AG10803 (cell line): ENCODE measurements at places on chromosomes 1 and 21.

GRCh38 chr1:113891631-113892220 lies 4.3 kb upstream of the BCL2L15 start:
- DNase-seq: no peak

- DNase-seq: no peak
These were observed 318.4 kb downstream of the FAM72C start for GRCh38 chr1:143653429-143653802.

- DNase-seq: no peak
These were observed 312.7 kb upstream of the USP24 start for GRCh38 chr1:55527831-55528230.

GRCh38 chr21:24118738-24119459 lies 1488.4 kb downstream of the MRPL39 start:
- no peak for DNase-seq

DNA sequence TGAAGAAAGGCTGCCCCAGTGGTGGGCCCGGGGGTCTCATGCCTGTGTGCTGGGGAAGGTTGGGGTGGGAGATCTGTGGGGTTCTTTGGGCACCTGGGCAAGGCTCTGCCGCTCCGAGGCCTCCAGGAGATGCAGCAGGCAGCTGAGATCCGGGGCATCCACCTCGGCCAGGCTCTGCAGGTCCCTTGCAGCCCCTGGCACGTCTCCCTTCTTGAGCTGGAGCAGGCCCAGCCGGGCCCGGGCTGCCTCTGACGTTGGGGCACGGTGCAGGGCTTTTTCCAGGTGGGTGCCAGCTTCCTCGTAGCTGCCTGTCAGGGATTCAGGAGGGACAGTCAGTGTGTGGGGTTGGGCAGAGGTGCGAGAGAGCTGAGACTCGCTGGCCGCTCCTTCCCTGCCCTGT lies 11.4 kb upstream of the MMEL1 start:
- DNase-seq: no peak

DNA sequence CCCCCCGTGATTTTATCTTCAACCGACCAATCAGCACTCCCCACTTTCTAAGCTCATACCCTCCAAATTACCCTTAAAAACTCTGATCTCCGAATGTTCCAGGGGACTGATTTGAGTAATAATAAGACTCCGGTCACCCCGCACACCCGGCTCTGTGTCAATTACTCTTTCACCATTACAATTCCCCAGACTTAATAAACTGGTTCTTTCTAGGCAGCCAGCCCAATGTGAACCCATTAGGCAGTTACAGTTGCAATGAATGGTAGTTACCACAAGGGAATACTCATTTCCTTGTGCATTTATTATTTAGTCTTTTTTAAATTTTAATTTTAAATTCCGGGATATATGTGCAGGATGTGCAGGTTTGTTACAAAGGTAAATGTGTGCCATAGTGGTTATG lies 177.9 kb downstream of the HFM1 start:
- DNase-seq: no peak

GRCh38 chr1:205012391-205013140 lies 30.4 kb upstream of the CNTN2 start:
- peak; percentile 12 for DNase-seq

DNA sequence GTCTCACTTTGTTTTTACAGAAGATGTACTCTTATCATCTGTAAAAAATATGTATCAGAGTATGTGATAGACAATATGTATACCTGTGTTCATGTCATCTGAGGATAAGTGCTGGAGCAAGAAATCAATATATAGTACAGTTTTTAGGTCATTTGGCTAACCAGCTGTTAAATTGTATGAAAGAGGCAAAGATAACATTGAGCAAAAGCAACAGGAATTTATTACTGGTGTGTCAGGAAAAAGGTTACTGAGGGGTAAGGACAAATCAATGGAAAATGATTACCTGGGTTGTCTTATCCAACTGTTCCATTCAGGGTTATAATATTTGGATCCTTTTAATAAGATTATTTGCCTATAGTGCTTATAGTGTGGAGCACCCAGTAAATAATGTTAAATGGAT lies 4.9 kb downstream of the HIPK1 start:
- DNase-seq: no peak

GRCh38 chr1:47906009-47906432 lies 91.2 kb downstream of the TRABD2B start:
- no peak for DNase-seq

DNA sequence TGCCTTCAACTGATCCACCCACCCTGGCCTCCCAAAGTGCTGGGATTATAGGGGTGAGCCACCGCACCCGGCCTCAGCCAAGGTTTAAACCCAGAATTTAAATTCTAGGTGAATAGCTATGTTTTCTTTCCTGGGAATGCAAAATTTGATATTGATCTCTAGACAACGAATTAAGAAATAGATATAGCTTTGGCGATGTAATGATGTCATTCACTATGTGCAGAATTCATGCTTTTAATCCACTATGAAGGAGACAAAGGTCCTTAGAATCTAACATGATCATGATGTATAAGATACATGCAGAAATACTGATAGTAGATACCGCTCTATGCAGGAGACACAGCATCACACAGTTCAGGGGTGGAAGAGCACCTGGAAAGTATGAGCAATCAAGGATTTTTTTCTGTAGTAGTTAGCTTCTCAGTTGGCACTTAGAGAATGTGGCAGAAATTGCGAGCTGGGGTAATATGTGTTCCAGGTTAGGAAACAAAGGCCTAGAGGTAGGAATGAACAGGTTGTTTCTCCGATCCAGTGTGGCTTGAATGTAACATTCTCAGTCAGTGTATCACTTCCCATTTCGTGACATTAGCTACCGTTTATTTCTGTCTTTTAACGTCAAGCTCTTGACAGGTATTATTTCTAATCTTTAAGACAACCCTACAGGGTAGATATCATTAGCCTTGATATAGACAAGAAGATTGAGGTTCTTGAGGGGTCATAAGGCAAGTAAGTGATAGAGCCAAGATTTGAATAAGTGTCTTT lies 3.0 kb upstream of the CEP350 start:
- no peak for DNase-seq

DNA sequence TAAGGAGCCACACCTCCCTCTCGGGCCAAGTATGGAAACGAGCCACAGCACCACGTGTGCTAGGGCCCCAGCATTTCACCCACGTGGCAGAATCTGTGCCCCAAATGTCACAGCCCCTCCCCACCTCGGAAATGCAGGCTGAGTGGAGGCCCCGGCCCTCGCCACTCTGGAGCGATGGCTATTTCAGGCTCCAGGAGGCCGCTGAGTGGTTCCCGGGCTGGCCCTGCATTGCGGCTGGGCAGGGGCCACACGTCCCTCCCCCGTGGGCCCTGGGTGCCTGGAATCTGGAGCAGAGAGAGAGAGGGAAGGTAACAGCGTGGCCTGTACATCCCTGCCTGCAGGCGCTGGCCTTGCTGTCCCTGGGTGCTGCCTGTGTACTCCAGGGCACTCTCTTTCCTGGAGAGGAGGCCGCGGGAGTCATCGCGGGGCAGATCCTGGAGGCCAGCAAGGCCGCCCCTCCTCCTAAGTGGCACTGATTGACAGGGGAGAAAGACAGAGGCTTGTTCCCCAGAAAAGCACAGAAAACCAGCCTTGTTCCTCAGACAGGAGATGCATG lies 68.0 kb upstream of the TRAPPC10 start:
- DNase-seq: no peak

DNA sequence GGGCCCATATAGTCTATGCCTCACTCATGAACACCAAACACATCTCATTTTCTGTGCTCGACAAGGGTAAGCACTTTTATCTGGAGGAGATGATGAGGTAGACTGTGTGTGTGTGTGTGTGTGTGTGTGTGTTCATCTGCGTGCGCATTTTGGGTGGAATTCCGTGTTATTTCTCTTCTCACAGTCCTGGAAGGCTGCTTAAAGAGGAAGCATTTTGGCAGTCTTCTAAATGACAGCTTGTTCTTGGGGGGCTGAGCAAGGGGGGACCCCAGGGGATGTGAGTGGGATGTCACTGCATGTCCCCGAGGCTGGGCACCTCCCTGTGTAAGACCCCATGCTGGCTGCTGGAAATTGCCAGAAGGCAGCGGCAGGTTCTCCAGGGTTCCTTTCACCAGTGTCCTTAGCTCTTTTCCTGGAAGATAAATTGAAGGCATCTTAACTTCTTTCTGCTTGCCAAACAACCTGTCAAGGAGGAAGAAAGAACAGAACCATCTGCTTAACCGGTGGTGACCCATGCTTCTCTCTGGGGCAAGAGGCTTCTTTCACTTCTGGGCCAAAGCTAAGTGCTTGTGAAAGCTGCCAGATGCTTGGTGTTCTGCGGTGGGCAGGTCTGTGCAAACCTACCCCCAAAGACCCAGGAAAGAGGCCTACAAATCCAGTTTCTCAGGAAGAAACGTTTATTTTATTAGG lies 9.9 kb upstream of the RD3 start:
- no peak for DNase-seq

DNA sequence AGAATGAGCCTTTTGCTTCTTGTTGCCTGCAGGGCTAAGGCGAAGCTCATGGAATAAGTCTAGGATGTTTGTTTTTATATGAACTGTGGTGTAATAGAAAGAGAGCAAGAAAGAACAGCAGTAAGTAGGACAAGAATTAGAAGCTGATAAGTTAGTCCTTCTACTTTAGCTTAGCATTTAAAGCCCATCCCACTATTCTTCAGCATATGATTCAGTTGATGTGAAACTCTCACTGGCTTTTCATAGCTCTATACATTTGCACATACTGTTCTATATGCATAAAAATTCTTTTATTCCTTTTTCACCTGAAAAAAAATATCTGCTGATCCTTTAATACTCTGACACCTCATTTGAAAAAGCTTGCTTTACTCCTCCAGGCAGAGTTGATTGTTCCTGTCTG lies 712.0 kb downstream of the USP25 start:
- DNase-seq: no peak

GRCh38 chr1:246281639-246282038 lies 225.4 kb downstream of the SMYD3 start:
- DNase-seq: no peak

- peak; percentile 48 for DNase-seq
These were observed 441 bp downstream of the YARS1 start for GRCh38 chr1:32816676-32817158.

DNA sequence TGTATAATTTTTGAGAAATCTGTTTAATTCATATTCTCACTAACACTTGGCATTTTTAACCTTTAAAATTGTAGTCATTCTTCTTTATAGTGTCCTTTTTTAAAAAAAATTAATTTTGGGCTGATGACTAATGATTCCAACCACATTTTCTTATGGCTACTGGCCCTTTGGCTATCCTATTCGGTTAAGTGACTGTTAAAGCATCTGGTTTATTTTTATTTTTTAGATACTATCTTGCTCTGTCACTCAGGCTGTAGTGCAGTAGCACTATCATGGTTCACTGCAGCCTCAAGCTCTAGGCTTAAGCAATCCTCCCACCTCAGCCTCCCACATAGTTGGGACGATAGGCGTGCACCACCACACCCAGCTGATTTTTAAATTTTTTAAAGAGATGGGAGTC lies 723.2 kb upstream of the CXADR start:
- no peak for DNase-seq

DNA sequence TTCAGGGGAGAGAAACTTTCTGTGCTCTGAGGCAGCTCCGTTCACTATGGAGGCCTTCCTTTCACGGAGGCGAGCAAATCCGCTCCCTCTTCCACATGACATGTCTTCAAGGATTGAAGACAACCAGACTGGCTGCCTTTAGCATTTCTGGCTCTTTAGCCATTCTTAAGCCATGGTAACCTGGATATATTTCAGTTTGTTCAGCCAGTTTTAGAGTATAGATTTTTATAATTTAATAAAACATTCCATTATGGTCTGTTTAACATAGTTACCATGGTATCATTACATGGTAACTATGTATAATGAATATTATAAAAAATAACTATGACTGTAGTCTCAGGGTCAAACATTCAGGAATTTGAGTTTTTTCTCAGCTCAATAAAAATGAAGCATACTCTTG lies 54.2 kb upstream of the NFIA start:
- no peak for DNase-seq

GRCh38 chr1:19189270-19189669 lies 20.8 kb downstream of the UBR4 start:
- no peak for DNase-seq

DNA sequence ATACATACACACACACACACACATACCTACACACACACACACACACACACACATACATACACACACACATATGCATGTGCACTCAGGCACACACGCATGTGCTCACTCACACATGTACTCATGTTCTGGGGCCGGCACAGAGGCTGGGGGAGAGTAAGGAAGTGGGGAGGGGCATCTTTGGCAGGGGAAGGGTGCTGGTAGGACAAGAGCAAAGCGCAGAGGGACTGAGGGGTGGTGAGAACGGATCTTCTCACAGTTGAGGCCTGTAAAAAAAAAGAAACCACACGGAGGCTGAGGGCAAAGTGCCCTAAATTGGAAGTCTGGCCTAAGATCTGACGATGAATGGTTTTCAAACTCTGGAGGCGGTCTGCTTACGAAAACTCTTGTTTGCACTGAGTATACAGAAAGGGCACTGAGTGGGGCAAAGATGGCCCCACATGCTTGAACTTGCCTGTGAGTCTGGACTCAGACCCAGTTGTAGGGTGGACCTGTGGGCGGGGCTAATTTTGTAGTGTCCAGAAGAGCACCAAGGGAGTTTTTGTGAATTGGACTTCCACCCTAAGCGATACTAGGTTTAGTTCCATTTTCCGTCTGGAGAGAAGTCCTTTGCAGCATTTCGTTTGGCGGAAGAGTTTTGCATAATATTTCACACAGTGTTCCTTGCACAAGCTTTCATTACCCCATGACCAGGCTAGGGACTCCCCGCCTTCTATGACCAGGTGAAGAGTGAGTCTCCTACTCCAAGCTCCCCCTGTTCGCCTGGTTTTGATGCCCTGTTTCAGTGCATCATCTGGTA lies 79.3 kb upstream of the LYST start:
- no peak for DNase-seq

GRCh38 chr1:32830092-32830852 lies 12.8 kb downstream of the S100PBP start:
- no peak for DNase-seq

- DNase-seq: peak; percentile 48
These were observed 602.2 kb upstream of the ADAMTS5 start for GRCh38 chr21:27569091-27569490.

DNA sequence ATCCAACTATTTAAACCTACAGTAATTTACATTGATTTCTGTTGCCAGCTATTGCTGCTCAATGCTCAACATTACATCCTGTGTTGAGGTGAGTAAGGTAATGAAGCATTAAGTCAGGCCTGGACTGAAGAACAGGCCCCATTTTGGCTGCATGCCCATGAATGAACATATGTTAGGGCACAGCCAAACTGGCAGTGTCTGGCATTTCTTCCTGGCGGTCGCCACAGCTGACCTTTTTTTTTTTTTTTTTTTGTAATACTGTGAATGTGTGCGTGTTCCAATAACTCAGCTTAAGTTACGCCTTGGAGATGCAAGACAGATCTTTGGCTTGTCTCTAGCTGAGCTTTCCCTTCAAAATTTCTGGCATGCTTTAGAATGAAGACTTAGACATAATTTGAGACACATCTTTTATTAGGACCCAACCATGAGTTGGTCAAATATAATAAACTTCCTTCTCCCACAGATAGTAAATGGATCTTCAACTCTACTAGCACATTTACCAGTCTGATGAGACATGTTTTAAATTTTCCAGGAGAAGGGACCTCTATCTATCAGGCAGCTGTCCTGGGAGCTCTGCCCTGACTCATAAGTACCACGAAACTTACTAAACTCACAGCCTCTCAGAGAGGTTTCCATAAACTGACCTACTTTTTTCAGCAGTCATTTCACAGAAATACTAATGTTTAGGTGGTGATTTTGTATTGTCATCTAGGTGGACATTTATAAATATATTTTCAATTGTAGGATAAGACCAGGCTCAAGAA lies 341.1 kb upstream of the RUNX1 start:
- peak; percentile 56 for DNase-seq
